Stimulated activated CD4-positive, alpha-beta T cell treated with anti-CD3 and anti-CD28 coated beads, Interleukin-1b, Interleukin-23, amount 100 ng/mL, for 1 hour (primary cell): ENCODE measurements at places on chromosomes 3 and 15.

GRCh38 chr3:188722963-188723362, 448.8 kb upstream of the TPRG1 start:
- no peak for DNase-seq

DNA sequence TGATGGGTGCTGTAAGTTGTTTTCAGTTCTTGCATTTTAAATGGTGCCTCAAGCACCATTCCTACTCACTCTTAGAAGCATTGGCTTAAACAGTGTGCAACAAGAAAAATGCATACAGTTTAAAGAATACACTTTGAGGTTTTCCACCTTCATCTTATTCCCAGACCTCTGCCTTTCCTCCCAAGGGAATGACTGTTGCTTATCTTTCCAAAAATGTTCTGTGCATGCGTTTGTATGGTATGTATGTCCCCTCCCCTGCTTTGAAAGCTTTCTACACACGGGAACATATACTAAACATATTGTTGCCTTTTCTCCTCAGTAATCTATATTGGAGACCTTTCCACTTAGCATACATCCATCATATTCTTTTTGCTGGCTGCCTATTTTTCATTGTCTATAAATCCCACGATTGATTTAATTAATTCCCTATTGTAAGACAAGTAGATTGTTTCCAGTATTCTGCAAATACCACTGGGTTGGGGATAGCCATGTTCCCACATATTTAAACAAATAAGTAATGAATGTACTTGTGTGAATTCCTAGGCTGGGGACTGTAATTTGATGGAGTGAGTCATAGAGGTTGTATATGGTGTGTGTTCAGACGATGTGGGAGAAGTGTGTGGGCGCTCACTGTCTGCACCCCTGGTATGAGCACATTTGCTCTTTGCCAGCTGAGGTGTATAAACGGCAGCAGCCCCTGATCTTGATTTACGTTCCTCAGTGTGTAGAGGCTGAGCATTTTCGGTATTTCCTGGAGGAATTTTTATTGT, 5.8 kb downstream of the TRAK1 start:
- DNase-seq, result no peak

- DNase-seq, result no peak
These were observed 10.7 kb upstream of the RFTN1 start for GRCh38 chr3:16524196-16524595.

DNA sequence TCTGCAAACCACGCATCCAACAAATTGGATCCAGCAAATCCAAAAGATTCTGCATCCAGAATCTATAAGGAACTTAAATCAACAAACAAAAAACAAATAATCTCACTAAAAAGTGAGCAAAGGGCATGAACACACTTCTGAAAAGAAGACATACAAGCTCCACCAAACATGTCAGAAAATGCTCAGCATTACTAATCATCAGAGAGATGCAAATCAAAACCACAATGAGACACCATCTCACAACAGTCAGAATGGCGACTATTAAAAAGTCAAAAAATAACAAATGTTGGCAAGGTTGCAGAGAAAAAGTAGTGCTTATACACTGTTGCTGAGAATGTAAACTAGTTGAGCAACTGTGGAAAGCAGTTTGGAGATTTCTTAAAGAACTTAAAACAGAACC, 21.6 kb upstream of the SLC25A36 start:
- DNase-seq, result no peak

GRCh38 chr3:4151859-4152258, 151.3 kb upstream of the SETMAR start:
- no peak for DNase-seq

DNA sequence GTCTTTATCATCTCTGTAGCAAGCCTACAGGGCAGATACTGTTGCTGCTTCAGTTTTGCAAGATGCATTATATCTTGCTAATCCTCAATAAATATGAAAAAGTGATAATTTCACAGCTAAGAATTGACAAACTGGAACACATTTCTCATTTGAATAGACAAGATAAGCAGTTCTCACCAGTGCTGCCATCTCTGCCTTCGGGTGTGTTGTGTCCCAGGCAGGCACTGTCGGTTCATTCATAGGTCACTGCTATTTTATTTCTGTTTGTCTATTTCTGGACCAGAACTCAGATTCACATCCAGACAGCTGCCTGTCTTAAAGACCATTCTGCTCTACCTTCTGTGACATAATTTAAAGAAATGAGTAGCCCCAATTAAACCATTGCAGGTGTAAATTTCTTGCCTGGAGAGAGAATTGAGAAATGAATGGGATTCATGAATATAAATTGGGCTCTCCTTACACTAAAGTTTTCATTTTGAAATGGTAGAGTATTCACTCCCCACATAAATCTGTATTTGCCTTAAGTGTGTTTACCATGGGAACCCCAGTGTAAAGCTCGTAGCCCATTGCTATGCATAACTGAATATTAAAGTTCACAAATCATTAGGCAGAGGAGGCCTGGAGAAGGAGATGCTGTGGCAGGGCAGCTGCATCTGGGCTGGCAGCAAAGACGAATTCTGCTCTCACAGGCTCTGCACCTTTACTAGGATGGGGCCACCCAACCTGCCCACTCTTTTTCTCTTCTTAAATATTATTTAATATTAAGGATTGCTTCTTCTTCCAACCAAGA, 149.9 kb downstream of the ARPP21 start:
- no peak for DNase-seq

- DNase-seq, result no peak
These were observed 341.4 kb upstream of the SGO1 start for GRCh38 chr3:20527368-20527767.

DNA sequence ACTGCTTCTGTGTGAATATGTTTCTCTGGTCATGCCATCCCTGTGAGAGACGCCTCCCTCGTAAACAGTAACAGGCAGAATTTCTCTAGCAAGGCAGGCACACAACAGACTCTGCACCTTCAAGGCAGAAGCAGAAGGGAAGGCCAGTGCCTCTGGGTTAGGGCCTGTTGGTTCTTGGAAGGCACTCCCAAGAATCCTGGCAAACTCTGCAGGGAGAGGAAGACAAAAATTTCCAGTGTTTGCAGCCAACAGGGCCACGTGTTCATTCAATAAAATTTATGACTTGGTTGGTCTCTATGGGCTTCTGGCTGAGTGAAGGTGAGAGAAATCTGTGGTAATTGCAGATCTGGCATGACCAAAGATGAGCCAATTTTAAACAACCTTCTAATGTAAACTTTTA, 39.3 kb downstream of the NFKBIZ start:
- DNase-seq, result no peak

- no peak for DNase-seq
These were observed 622.5 kb downstream of the TBL1XR1 start for GRCh38 chr3:176574786-176575185.

- DNase-seq, result no peak
These were observed 779.8 kb upstream of the LMCD1 start for GRCh38 chr3:7721869-7722268.

DNA sequence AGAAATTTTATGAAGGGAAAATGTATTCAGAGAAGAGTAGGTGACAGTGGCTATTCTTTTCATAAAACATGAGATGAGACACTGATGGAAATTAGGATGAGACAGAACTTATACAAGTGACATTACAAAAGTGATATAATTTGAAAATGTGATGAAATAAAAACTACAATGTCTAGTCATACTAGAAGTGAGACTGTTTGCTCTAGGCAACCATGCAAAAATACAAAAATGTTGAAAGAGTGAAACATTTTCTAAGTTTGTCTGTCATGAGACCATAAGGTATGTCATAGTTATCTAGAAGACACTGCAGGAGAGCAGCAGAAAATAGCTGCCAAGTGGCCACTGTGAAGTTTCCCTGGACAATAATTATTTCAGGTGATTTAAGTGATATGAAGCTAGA, 459.5 kb downstream of the DIPK2A start:
- no peak for DNase-seq

DNA sequence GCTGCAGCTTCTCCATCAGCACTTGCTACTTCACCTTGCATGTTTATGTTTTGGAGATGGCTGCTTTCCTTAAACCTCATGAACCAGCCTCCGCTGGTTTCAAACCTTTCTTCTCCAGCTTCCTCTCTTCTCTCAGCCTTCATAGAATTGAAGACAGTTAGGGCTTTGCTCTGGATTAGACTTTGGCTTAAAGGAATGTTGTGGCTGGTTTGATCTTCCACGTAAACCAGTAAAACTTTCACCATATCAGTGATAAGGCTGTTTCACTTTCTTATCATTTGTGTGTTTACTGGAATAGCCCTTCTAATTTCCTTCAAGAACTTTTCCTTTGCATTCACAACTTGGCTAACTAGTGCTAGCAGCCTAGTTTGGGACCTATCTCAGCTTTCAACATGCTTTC, 11.7 kb upstream of the GNAT1 start:
- DNase-seq, result no peak
